ENCODE measurements at places on chromosomes 5 and 9.

GRCh38 chr5:148904440-148904839 lies 78.0 kb downstream of the ADRB2 start:
- no peak for DNase-seq

DNA sequence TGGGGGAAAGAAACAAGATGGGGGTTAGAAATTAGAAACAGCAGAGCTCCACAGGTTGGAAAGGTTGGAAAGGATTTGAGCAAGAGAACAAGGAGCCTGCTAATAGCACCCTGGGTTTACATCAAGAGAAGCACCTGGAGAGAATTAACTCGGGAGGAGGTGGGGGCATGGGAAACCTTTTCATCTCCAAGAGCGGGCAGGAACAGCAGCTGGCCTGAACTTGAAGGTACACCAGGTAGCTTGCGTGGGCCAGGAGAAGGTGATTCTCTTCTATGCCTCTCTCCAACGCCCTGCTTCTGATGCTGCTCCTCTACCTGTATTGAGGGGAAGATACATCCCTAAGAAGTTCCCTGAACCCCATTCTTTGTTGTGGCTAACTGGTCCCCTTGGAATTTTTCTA lies 37.1 kb upstream of the GLRX start:
- no peak for DNase-seq

DNA sequence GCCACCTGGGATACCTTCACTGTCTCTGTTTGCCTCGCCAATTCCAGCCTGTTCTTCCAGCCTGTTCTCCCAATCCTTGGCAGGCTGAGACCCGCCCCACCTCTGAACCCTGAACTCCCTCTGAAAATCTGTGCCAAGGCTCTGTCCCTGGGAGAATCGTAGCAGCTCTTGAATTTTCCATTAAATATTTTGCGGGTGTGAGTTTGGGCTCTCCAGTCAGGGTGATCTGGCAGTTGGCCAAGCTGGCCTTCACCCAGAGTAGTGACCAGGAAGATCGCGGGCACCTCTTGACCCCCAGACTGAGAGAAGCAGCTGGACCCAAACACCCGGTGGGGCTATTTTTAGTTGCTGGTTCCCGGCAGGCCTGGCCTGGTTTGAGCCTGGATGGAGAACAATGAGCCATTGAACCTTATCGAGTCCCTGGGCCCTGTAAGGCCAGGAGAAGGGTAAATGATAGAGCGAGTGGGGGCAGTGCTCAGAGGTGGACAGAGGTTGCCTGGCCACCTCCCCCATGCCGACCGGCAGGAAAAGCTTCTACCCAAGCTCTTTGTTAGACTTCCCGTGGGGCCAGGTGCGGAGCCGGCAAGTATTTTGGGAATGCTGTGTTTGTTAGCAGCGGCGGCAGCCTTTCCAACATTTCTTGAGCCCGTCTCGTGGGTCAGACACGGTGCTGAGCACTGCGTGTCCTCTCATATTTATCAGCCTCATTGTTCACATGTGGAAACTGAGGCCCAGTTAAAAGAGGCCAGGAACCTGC lies 146.2 kb downstream of the RGS3 start:
- DNase-seq = no peak

DNA sequence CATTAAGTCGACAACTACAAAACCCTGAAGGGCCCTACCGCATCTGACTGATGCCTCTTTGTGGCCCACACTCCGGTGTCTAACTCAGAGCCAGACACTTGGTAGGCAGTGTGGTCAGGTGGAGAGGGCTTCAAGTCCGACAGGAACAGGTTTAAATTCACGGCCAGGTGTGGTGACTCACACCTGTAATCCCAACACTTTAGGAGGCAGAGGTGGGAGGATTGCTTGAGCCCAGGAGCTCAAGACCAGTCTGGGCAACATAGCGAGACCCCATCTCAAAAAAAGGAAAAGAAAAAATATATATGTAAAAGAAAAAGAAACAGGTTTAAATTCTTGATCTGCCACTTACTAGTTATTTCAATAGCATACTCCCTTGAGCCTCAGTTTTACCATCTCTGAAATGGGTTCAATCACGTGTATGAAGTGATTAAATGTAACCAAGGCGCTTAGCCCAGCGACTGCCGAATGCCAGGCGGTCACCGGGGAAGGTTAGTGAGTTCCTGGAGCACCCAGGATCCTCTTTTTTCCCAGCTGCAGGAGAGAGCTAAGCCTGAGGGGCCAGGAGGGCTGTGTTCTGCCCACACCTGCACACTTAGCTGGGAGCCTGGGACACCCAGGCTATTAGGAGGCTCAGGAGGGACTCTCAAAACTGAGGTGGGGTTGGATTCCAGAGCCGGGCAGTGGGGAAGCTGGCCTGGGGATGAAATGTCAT lies 943 bp downstream of the CLTB start:
- no peak for DNase-seq

DNA sequence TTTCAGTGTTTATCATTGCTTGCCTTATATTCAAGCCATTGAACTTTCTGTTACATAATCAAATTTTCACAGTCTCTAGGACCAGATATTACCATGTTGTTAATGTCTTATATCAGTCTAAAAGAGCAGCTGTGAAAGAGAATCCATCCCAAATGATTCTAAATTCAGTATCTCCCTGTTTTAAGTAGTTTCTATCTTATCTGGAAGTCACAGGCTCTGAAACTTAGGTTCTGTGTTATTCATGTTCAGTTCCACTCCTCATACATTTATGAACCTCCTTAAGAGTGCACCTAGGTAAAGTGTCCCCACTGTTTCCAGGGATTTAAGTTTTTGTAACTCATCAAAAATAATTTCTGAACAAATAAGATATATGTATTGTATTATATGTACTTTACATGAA lies 9.7 kb downstream of the LYRM7 start:
- DNase-seq = no peak

DNA sequence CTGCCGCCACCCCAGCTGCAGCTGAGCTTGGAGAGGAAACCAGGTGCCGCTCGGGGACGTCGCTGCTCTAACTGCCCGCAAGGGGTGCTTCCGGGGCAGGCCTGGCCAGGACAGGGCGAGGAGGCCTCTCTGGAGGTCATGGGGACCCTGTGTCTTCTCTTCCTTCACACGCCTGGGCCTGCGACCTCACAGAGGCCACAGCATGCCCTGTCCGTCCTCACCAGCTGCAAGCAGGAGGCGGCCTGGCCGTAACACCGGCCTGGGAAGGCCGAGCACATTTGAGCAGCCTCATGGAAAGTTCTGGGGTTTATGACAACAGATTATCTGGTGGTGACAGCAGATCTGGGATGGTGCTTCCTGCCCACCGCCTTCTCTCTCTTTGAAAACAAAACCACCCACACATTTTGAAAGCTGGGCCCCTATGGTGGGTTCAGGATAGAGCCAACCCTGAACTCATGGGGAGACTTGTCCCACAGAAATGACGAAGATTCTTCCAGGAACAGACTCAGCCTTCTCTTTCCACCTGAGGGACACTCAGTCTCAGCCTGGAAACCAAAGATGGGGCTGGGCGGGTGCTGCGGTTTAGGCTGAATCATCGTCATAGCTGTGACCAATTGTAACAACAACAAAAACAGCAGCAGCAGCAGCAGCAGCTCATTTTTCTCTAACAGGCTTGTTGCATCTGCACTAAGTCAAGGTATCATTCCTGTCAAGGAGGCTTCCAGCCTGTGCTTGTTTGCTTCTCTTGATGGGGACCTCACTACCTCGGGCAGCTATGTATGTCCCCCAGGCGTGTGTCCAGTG lies 99.6 kb upstream of the RAPGEF1 start:
- DNase-seq = peak; percentile 66

DNA sequence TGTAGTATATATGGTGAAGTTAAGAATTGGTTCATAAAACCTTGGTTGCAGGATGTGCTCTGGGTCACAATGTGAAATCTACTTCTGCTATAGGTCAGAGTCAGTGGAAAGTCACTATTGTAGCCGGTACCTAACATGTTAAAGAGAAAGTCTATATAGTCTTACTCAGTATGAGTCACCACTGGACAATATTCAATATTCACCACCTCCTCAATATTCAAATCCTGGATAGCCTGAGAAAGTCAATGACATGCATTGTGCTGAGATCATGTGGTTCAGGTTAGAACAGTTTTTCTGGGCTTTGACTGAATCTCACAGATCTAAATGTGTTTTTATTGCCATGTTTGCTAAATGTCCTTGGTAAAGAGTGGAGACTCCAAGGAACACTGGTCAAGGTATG lies 108.8 kb downstream of the HMHB1 start:
- no peak for DNase-seq

DNA sequence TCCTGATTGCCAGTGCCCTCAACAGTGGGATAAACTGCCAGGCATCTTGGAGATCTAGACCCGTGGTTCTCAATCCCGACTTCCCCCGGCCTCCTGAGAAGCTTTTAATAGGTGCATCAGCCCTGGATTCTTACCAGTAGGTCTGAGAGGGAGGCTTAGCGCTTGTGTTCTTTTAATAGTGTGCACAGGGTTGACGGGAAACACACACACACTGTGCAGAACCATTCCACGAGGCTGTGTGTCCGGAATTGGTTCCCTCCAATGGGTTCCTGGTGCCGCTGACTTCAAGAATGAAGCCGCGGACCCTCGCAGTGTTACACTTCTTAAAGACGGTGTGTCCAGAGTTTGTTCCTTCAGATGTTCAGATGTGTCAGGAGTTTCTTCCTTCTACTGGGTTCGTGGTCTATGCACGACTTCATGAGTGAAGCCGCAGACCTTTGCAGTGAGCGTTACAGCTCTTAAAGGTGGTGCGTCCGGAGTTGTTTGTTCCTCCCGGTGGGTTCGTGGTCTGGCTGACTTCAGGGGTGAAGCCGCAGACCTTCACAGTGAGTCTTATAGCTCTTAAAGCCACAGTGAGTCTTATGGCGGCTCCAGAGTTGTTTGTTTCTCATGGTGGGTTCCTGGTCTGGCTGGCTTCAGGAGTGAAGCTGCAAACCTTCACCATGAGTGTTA lies 46.6 kb upstream of the PRSS3 start:
- peak; percentile 22 for DNase-seq

GRCh38 chr5:40315126-40315525 lies 364.6 kb upstream of the PTGER4 start:
- no peak for DNase-seq

DNA sequence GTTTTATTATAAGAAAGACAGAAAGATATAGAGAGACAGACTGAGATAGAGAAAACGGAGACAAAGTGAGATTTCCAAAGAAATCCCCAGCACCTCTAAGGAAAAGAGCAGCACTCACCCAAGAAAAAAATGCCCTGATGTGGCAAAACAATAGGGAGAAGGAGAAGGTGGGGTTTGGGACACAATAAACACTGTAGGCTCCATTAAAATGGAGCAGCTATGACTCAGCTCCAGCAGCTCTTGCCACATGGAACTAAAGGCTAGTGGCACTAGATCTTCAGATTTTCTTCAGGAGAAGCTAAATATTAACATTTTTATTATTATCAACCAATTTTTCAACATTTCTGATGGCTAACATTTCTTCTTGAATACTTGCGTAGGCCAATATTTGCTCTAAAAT lies 321.8 kb downstream of the TRIM32 start:
- DNase-seq = no peak

DNA sequence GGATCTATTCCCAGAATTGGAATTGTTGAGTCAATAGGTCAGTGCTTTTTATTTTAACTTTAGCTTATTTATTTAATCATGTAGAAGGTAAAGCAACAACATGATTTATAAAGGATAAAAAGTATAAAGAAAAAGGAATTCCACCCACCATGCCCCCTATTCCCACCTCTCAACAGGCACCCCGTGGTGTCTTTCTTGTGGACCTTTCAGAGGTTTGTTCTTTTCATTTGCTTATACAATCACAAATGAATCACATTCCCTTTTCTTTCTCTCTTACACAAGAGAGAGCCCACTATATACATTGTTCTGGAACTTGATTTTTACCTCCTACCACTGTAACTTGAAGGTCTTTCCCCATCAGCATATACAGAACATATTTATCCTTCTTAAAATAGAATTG lies 37.2 kb upstream of the SMIM32 start:
- DNase-seq = no peak

DNA sequence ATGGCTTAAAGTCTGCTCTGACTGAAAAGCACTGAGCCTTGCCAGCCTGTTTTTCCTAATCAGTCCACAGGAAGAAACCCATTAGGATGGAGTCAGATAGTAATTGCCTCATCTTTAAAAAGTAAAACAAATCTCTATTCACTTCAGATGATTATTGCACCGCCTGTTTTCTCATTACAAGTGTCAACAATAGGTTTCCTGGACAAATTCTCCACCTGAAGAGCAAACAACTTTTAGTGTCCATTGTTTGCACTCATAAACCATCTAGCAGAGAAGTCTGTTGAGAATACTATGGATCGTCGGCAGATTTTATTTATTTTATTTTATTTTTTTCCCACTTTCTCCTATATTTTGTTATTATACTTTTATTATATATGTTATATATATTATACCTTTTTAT lies 20.3 kb downstream of the C5orf63 start:
- DNase-seq = no peak

- no peak for DNase-seq
Observed at GRCh38 chr5:168085261-168086031, 206.0 kb upstream of the WWC1 start.

DNA sequence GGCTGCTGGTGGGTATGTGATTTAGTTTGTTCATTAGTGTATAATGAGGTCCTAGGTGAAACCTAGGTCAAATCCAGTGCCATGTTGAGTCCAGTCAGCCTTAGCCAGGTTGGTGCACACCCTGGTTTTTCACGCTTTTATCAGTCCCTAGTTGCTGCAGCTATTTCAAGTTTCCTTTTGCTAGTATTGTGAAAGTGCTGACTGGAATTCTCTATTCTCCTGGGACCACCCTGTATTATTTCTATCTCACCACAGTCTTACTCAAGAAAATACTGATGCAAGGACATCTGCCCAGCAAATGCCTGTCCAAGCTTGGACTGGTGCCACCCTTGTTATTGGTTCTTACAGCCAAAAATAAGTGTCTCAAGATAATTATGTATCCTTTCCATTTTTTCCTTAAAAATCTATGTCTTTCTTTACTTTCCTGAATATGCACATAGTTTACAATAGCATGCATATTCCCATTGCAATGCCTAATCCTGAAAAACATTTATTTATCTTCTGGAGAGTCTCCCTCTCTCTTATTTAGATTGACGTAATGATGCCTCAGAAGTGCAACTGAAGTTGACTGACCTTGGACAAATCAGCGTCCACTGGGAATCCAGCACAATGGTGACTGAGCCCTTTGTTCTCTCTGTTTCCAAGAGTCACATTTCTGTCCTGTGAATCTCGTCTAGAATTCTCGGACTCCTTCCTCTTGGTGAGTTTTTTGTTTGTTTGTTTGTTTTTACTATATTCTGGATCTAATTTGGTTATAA lies 1075.0 kb downstream of the CDH9 start:
- no peak for DNase-seq

GRCh38 chr5:120604884-120605283 lies 140.8 kb downstream of the PRR16 start:
- no peak for DNase-seq

Measured in activated CD4-positive, alpha-beta T cell treated with anti-CD3 and anti-CD28 coated beads, Interleukin-2, amount 50 U/mL, for 48 hours (primary cell).